ENCODE measurements at places on chromosomes 1 and 21.

DNA sequence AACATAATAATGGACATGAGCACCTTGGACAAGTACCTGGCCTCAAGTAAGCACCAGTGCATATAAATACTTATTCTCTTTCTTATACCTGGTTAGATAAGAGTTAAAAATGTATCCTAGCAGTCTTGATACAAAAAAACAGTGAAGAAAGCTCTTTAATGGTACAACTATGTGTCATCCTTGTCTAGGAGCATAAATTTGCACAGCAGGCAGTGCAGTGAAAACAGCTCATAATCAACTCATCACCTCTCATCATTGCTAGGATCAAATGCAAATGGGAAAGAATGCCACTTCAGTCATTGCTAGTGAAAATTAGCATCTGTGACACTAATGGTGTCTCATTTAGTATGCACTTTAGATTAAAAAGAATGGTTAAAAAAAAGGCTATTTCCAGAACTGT is 7.6 kb downstream of the SAMSN1 start:
- no peak for DNase-seq

DNA sequence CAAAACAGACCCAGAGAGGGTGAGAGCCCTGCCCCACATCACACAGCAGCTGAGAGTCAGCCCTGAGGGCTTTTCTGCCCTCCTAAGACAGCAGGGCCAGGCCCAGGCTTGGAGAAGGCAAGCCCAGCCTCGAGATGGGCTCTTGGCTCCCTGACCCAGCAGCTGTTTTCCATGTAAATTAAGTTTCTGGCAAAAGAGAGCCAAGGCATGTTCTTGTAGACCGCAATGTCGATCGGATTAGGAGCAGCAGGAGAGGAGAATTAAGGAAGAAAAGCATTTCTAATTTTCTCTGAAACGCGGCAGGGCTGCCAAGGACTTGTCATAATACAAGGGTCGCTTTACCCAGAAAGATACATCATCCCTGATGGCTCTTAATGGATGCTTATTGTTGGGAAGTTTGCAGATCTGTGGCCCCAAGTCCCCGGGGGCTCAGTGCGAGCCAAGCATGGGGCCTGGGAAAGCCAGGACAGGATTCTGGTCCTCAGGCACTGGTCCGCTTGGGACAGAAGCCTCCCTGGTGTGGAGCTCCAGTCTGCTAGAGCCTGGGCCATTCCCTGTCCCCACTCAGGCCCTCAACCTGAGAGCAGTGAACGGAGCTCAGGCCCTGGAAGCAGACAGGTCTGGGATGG is 62.8 kb downstream of the DMRTB1 start:
- no peak for DNase-seq

GRCh38 chr1:239243006-239243405 is 143.4 kb upstream of the CHRM3 start:
- DNase-seq: no peak

DNA sequence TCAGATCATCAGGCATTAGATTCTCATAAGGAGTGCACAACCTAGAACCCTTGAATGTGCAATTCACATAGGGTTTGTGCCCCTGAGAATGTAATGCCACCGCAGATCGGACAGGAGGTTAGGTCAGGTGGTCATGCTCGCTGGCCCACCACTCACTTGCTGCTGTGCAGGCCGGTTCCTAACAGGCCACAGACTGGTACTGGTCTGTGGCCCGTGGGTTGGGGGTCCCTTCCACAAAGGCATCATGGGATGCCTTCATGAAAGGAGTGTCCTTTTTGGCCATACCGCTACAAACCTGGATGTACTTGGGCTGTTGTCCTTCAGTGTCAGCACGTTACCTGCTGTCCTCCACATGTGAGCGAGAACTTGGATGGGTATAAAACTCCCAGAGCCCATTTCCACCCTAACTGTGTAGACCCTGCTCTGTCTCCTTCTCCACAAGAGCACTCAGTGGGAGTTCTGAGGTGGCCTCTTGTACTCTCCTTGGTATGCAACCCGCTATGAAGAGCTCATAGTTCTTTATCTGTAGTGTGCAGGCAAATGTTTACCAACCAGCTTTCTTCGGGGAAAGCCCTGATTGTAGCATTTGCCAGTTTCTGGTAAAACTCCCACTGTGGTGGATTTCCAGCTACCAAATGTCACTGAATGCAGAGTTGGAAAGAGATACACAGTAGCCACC is 41.7 kb upstream of the SLC19A1 start:
- DNase-seq: no peak

- no peak for DNase-seq
These were observed 7.3 kb downstream of the CTRC start for GRCh38 chr1:15445390-15446122.

DNA sequence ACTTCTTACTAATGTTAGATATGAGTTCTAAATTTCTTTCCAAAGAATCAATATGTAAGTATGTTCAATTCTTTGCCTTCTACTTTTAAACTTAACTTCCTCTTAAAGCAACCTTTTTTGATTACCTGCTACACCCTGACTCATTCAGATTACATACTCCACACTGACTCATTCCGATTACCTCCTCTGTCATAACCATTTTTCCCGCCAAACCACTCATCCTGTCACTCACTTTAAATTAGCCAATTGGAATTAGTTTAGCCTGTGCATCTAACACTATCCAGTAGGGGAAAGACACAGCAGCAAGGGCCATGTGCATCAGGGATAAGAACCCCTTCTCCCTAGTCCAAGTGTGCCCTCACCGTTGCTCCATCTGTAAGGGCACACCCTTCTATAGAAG is 815.5 kb downstream of the BRINP3 start:
- no peak for DNase-seq
